Activated T-helper 9 cell treated with anti-CD3 and anti-CD28 coated beads, Interleukin-2, amount 50 U/mL, for 16 hours (primary cell): ENCODE measurements at places on chromosomes 2 and 18.

- no peak for DNase-seq
Observed at GRCh38 chr2:161159456-161160225, 587 bp upstream of the TANK start.

GRCh38 chr18:51404620-51405019 lies 207.1 kb upstream of the MEX3C start:
- DNase-seq = no peak

GRCh38 chr2:18925296-18925695 lies 335.9 kb upstream of the NT5C1B start:
- DNase-seq = no peak

GRCh38 chr2:38932586-38932985 lies 42.9 kb downstream of the ARHGEF33 start:
- no peak for DNase-seq

- DNase-seq = peak; percentile 42
Observed at GRCh38 chr2:109510136-109511028, 103.4 kb downstream of the SEPTIN10 start.

DNA sequence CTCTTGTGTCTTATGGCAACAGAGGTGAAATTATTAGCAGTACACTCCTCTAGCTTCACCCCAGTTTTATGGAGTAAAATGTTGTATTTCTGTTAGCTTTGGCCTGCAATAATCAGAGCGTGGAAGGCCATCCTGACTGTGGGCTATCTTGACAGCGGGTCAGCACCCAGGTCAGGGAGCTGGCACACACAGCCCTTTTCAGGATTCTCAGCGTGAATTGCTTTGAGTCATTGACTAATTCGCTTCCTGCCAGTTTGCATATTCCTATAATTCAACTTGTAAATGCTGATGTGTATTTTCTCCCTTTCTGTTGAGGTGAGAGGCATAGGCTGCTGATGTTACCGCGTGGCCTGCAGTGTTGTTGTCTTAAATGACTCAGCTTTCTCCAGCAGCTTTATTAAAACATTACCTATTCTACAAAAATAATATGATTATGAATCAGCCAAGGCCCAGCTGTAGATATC lies 109.6 kb upstream of the EML6 start:
- DNase-seq = no peak

DNA sequence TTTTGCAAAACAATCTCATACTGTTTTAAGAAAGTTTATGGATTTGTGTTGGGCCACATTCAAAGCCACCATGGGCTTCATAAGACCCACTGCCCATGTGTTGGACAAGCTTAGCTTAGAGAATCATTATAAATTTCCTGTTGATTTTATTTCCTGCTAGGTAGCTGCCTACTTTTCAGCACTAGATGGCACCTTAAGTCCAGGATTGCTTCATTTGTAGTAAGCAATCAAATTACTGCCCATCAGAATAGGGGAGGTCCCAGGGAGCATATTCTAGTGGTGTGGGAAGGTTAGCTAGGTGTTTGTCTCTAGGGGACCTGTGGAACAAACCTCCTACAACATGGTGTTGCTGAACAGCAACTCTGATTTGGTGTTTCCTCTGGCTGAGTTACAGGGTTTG lies 11.0 kb upstream of the DCDC2C start:
- DNase-seq = no peak

GRCh38 chr2:69180227-69180626 lies 167.2 kb downstream of the ANTXR1 start:
- no peak for DNase-seq

DNA sequence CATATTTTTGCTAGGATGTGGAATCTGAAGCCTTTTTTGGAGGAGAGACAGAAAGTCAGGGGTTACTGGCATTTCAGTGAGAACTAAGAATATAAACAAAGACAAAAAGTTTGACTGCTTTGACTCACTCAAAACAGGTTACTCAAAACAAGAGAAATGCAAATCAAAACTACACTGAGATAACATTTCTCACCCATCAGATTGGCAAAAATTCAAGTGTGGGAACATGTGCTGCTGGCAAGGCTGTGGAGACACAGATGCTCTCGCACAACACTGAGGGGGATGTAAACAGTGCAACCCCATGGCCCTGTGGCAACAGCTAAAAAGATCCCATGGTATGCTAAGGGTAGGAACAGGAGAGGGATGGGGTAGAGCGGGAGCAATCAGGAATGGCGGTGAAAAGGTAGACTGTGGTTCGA lies 86.6 kb downstream of the DTNB start:
- DNase-seq = no peak
